Activated CD8-positive, alpha-beta memory T cell treated with anti-CD3 and anti-CD28 coated beads for 24 hours (primary cell): ENCODE measurements at places on chromosomes 13 and 19.
A peak's percentile ranks its signal among the peaks of the same experiment; 100 is the strongest.

DNA sequence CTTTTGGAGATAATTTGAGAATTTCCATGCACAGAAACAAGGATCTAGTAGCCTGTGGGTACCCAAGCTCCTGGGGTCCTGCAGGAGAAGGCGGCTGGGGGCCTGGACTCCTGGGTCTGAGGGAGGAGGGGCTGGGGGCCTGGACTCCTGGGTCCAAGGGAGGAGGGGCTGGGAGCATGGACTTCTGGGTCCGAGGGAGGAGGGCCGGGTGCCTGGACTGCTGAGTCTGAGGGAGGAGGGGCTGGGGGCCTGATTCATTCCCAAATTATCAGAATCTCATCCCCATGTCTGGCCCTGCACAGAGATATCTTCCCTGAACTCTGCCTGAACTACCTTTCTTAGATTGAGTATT lies 520 bp upstream of the RDH13 start:
- no peak for DNase-seq

- DNase-seq = no peak
Observed at GRCh38 chr13:80363890-80364503, 23.1 kb upstream of the SPRY2 start.

- DNase-seq = no peak
Observed at GRCh38 chr19:11088506-11089253, 583 bp upstream of the LDLR start.

DNA sequence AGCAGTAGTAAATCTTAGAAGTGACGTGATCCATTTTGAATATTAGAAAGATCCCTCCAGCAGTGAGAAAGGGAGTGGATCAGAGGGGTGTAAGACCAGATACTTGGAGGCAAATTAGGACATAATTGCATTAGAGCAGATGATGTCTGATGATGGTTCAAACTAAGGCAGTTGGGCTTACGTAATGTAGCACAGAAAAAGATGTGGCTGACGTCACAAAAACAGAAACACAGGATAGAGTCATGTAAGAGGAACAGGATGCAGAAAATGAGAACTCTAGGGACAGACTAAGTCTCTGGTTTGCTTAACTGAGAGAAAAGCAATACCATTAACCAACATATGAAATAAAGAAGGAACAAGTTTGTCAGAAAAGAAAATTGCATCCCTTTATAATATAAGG lies 392.5 kb upstream of the DACH1 start:
- no peak for DNase-seq

DNA sequence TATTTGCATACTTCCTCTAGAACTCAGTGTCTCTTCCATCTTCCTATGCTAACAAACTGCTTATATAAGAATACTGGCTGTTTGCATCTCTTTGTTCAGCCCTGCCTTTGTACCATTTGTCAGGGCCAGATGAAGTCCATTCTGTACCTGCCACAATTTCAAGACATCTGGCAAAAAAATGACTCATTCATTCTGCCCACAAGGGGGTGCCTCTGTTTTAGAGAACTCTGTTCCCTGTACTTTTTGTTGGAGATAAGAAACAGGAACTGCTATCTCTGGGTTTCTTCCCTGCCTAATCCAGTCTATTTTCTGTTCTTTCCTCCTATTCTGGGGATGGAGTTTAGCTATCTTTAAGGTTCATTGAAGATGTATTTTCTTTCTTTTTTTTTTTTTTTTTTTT lies 23.0 kb downstream of the ZNF568 start:
- DNase-seq = no peak

DNA sequence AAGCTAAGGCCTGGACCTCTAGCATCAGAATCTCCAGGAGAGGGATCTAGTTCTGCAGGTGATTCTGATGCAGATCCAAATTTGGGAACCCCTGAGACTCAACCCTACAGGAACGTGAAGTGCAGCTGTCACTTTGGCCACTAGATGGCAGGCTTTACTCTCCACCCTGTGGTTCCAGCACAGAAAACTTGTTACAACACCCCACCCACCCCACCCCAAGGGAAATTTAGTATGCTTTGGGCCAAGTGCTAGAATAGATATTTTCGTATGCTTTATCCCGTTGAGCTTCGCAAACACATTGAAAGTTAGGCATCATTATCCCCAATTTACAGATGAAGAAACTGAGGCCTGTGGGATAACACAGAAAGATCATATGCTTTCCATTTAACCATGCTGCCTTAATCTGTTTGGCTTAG lies 232.0 kb downstream of the B3GLCT start:
- DNase-seq = peak; percentile 74

DNA sequence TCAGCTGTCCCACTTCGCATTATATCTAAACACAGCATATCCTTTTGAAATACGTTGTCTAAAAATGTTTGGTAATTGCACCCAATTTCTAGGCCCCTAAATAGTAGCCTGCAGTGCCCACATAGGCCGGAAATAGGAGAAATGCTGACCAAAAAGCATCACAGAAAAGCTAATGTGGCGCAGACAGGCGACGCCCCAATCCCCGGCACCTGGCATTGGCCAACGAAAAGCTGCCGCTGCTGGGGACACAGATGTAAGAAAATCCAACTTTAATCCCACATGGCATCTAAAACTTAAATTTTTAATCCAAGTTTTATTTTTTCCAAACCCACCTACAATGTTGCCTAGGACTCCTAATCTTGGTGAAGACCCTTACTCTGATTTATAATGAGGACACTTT lies 4.0 kb downstream of the SAFB2 start:
- no peak for DNase-seq

DNA sequence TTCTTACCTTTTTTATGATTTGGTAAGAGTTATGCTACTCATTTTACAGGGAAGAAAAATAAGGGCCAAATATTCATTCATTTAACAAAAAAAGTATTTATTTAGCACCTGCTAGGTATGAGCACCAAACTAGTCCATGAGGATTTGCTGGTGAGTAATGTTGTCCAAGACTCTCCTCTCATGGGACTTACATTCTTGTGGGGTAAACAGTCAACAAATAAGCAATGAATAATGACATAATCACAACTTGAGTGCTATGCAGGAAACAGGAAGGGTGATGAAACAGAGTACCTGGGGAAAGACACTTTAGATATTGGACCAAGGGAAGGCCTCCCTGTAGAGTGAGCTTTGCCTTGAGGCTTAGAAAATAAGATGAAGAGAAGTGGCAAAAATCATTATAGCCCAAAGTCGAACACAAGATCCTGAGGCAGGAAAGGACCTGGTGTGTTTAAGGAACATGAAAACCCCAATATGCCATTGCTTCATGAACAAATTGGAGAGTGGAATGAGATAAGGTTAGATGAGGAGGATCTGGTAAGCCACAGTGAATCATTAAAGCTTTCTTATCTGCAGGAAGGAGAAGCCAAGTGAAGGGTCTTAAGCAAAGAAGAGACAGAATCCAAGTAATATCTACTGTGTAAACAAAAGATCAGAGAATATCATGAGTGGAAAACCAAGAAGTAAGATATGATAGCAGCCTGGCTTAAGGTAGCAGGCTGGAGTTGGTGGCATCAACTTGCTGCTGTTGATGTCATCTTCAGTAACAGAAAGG lies 294.5 kb upstream of the NBEA start:
- no peak for DNase-seq

DNA sequence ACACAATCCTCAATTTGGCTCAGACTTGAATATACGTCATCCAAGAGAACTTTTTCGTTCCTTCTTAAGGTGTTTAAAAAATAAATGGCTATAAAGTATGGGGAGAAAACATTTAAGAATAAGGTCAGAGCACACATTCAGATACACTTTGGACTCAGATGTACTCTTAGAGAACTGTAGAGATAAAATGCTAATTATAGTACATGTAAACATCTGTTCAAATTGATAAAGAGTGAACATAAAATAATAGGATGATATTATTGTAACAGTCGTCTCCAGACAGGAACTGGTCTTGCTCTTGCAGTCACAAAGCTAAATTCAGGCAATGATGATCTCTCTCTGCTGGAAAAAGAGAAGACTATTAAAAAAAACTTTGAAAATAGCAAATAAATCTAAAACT lies 91.4 kb downstream of the RBM26 start:
- DNase-seq = no peak

DNA sequence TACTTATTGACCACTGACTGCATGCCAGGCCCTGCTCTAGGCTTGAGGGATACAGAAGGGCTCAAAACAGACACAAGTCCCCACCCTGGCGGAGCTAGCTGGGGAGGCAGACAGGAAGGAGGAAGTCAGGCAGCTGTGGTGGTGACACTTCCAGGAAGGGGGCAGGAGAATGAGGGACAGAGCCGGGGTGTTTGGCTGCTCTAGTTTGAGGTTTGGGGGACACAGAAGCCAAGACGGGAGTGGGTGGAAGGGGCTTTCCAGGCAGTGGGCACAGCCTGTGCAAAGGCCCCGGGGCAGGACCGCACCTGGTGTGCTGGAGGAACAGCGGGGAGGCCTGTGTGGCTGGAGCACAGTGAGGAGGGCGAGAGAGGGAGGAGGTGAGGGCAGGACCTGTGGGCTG lies 4.0 kb downstream of the MRPL54 start:
- no peak for DNase-seq
